Stimulated activated effector memory CD8-positive, alpha-beta T cell treated with anti-CD3 and anti-CD28 coated beads, Interleukin-12 subunit alpha, Interleukin-12 subunit beta, amount 100 ng/mL, for 72 hours (primary cell): ENCODE measurements at places on chromosomes 7 and 10.

DNA sequence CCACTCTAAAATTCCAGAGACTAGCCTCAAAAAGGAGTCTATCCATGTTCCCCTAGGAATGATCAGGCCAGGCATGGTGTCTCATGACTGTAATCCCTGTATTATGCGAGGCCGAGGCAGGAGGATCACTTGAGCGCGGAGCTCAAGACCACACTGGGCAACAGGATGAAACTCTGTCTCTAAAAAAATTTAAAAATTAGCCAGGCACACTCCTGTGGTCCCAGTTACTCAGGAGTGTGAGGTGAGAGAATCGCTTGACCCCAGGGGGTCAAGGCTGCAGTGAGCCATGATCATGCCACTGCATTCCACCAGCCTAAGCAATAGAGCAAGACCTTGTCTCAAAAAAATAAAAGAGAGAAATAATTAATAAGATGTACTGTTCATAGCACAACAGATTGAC, 256.8 kb downstream of the KCND2 start:
- DNase-seq, result no peak

- peak; percentile 76 for DNase-seq
Measured at GRCh38 chr10:119139464-119140067, 25.9 kb downstream of the SFXN4 start.

- no peak for DNase-seq
Measured at GRCh38 chr10:113160641-113161040, 210.6 kb downstream of the TCF7L2 start.

- no peak for DNase-seq
Measured at GRCh38 chr7:7861211-7861633, 107.4 kb upstream of the GLCCI1 start.

GRCh38 chr7:29337546-29338116, 143.1 kb downstream of the CHN2 start:
- no peak for DNase-seq
